Liver (tissue), 10 donors: ENCODE measurements at places on chromosomes 7 and 10.

GRCh38 chr7:116138202-116138801, 72.0 kb upstream of the TES start:
- no peak for DNase-seq

DNA sequence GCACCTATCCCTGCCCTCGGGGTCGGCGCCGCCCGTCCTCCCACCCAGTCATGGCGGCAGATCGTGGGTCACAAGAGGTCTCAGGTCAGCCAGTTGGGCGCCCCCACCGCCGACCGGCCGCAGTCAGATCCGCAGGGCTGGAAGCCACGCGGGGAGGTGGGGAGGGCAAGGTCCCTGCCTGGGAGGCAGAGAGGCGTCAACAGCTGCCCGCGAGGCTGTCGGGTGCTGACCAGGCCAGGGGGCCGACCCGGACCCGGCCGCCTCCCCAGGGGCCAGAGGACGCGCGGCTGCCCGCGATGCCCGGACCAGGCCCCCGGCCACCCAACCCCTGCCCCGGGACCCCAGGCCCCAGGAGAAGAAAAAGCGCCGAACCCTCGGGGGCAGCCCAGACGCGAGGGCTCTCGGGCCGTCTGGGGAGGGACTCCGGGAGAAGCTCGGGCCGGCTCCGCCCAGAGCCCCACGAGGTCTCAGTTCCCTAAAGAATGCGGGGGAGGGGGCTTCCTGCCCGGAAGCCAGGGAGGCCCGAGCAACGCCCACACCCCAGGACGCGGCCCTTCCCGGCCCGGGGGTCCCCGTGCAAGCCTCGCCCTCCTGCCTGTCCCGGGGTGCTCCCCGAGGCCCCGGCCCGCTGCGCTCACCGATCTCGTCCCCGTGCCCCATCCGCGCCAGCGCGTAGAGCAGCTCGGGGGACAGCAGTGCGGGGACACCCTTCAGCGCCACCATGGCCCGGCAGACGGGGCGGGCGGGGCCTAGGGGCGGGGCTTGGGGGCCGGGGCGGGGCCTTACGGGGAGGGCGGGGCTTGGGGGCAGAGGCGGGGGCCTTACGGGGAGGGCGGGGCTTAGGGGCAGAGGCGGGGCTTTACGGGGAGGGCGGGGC, at the start of gene FUOM:
Gene FUOM (minus strand): TSS at position 735 of the 877 bp plus-strand sequence. CDS start 12 bp downstream, at position 723.
- peak; percentile 63 for DNase-seq

DNA sequence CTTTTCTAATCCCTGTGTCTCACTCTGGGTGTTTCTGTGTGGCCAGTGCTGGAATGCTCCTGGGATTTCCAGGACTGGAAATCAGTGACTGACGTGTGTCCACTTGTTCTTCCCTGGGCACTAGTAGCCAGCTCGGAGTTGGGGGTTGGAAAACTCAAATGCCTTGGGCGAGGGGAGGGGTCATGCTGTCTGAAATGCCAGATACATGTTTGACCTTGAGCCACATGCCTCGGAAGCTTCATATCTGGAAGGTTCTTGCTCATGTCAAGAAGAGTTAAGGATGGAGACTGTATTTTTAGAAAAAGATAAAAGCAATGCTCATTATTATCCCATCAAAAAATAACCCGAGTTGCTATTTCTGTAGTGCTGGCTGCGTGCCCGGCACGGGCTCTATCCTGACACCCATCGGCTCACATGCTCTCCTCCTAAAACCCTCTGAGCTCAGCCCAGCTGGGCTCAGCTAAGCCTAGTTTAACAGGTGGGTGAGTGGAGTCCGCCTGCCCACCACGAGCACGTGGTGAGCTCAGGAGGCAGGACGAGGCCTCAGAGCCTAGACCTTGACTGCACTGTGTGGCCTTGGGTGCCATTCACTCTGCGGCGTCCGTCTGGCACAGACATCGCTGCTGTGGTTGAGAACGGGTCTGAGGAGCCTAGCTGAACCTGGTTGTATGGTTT, 6.4 kb downstream of the DPYSL4 start:
- no peak for DNase-seq

DNA sequence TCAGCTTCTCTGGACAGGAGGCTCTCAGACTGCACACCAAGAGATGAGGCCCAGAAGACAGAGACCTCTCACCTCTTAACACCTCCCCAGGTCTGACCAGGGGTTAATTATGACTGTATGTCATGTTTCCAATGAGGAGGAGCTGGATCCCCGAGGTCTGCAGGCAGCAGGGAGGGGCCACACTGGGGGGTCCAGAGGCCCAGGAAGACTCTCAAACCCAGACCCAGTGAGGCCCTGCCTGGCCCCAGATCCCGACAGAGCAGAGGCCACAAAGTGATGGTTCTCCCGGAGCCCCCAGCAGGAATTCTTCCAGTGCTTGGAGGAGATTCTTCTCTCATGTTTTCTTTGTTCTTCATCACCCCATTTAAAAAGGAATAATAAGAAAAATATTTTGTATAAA, 28.8 kb downstream of the PTPRN2 start:
- DNase-seq: no peak

DNA sequence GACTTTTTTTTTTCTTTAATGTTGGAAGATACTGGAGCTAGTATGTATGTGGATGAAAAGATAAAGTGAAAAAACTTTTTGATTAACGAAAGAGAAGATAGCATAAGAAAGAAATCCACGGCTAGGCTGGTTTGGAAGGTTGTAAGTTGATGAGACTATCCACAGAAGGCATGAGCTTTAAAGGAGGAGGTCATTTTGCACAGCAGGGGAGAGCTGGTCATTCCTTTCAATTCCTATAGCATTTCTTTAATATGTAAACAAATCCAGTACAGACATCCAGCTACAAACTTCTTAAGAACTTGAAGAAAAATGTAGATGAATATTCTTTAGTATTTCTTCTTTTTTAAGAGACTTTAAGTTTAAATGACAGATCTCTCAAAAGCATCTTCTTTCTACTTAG, 281.3 kb downstream of the CACNA2D1 start:
- DNase-seq: no peak
